ENCODE measurements at places on chromosomes 7 and 10.

GRCh38 chr7:115153769-115154477, 232.0 kb downstream of the MDFIC start:
- DNase-seq = no peak

- no peak for DNase-seq
Measured at GRCh38 chr10:77381750-77382149, 255.9 kb downstream of the KCNMA1 start.

- DNase-seq = no peak
Measured at GRCh38 chr7:130426564-130426963, 14.3 kb downstream of the CEP41 start.

DNA sequence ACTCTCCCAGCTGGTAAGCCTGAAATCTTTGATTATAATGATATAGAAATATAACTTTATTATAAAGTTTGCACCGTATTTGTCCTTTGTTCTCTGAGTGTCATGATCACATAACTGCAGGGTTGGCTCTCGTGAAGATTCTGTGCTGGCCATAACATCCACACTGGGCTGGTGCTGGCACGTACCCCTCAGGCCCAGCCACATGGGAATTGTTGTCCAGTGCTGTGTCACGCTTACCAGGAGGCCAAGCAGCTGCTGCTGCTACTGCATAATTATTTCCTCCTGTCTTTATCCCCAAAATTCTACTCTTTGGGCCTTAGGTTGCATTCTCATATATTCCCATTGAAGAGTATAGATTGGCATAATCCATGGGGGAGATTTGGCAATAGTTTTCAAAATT, 20.8 kb upstream of the UCN3 start:
- DNase-seq = no peak

DNA sequence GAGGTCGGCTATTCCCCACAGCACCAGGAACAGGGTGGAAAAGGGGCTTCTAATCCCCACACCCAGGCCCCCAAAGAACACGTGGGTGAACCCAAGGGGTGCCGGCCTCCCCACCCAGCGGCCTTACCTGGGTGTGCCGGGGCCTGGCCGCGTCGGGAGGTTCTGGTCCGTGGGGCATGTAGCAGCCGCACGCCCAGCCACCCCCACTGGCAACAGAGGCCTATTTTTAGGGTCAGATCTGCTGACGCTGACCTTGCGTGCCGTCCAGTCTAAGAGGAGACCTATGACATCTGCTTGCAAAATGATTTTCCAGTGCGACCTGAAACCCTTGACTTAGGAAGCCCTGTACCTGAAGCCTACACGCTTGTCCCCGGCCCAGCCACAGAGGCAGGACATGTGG, 38.0 kb upstream of the SAMD8 start:
- no peak for DNase-seq

DNA sequence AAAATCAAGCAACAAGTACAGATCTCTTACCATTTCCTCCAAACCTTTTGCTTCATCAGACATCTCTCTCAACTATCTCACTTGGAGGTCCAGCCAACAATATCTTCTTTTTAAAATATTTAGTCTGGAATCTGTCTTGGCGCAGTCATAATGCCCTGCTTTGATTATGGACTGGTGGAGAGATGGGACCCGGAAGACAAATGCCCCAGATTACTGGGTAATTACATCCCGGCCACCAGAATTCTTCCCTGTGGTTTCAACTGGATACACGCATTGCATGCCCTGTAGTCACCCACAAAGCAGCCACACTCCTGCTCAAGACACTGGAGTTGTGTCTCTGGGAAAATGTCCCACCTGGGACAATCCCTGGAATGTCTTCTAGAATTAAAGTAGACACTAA, 65.5 kb downstream of the BPGM start:
- DNase-seq = no peak

DNA sequence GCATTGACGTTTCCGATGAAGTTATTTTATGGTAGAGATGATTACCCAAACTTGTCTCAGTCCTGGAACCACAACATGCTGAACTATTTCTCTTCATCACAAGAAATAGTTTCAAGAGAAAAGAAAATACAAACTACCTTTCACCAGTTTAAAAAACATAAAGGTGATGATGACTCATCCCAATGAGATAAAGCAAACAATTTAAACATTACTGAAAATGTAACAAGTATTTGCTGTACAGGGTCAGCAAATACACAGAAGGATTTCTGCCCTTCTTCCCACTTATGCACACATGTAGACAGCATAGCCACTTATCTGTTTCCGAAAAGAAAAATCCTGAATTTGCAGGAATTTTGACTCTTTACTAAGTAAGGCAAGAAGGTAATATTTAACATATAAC, 50.8 kb downstream of the RHOBTB1 start:
- DNase-seq = no peak

DNA sequence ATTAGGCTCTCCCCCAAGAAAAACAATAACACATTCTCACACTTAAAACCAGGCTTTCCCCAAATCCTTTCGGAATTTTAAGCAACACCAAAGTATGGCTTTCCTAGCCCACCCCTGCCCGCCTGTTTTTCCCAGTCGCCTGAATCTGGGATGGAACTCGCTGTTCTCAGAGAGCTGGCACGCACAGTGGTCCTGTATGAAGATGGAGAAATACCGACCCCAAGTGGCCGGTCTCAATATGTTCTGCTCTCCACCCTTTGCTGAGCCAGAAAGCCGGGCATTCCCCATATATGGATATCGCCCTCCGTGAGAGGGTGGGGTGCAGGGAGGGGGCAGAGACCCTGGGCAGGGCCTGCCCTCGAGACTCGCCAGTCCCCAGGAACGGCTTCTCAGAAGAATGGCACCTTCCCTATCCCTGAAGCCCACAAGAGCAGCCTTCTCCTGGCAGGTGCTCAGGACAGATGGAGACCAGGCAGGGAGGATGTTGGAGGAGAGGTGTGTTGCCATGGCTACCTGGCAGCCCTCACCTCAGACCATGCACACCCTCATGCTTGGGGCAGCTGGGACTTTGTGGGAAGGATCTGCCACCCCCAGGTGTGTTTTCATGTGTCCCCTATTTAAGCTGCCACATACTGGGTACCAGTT, 3.4 kb downstream of the TACR2 start:
- DNase-seq = no peak

DNA sequence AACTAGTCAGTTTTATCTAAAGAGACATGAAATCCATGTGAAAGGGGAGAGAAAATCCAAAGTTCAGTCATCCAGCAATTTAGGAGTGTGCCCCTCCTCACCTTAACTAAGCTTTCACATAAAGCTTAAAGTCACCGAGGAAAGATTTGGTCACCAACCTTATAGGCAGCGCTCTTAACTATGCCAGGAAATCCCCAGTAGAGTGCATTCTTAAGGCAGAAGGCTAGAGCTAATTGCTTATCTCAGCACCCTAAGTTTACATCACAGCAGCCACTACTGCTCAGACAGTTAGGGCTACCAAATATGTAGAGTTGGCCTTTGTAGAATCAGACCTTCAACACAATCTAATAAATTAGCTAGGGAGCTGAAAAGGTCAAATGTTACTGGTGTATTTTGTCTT, 47.9 kb downstream of the MTPN start:
- DNase-seq = no peak

- no peak for DNase-seq
Measured at GRCh38 chr10:132799865-132800264, 13.9 kb upstream of the NKX6-2 start.

DNA sequence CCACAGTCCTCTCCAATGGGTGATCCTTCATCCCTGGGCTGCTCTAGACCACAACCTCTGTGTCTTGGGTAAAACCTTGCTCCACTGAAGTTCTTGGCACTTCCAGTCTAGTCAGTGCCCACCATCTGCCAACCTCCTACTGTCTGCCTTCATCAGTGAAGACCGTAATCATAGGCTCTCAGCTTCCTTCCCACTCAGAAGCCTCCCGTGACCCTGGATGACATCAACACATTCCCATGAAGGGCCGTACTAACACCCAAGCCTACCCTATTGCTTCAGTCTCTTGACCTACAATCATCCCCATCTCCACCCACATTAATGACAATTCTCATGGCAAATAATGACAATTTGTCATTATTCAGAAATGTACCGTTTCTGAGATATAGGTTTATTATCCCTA, 27.6 kb upstream of the GARS1 start:
- DNase-seq = no peak

DNA sequence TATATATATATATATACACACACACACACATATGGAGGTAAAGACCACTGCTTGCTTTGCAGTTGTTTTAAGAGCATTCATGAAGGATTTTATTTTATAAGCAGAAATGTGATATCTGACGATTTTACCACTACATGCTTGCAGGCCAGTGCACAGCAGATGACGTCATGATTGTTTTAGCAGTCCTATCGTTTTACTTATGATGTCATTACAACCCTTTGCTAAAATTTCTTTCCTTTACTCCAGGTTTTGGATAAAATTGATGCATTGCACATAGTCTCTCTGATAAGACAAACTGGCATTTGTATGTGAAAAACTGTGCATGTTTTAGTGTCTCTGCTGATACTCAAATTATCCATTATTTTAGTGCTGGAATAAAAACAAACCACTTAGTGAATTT, 9.2 kb downstream of the EGFR start:
- no peak for DNase-seq

DNA sequence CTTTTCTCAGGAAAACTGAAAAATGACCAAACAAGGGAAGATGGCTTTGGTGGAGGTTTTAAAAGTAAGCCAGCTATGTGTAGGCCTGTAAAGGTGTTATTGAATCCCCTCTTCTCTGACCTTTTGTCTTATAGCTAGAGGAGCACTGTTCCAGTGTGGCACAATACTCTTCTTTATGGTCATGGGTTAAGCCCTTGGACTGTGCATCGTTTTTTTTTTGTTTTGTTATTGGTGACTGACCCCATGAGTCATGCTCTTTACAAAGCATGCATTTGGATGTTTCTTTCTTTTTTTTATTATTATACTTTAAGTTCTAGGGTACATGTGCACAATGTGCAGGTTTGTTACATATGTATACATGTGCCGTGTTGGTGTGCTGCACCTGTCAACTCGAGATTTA, 19.6 kb upstream of the FAM25A start:
- no peak for DNase-seq

DNA sequence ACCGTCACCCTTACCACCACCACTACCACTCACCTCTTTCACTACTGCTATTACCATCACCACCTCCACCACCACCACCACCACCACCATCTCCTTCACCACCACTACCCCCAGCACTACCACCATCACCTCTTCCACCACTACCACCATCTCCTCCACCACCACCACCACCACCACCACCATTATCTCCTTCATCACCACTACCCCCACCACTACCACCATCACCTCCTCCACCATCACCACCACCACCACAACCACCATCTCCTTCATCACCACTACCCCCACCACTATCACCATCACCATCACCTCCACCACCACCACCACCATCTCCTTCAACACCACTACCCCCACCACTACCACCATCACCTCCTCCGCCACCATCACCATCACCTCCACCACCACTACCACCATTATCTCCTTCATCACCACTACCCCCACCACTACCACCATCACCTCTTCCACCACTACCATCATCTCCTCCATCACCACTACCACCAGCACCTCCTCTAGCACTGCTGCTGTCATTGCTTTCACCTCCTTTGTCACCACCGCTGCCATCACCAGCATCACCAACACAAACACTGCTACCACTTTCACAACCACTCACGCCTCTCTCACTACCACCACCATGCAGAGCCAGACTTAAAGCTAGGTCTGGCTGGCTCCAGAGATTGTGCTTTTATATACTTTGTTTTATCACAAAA, 109.3 kb downstream of the ICA1 start:
- no peak for DNase-seq

- DNase-seq = no peak
Measured at GRCh38 chr7:151177310-151177709, 9.7 kb downstream of the ASB10 start.

- DNase-seq = no peak
Measured at GRCh38 chr7:139332697-139333359, 8.3 kb upstream of the FMC1 start.

DNA sequence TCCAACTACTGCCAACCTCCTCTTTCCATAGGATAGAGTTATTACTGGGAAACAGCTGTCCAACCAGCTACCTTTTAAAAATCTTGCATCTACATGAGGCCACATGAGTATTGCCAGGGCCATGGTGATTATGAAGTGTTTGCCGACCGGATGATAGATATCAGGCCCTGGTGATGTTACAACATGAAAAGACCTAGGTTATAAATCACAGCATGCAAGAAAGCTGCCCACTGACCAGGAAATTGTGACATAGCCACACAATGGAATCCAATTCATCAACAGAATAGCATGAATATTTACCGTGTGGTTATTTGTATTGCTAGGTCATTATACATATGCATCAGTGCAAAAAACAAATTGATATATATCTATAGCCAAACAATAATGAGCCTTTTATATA, 517.0 kb downstream of the INHBA start:
- DNase-seq = no peak

DNA sequence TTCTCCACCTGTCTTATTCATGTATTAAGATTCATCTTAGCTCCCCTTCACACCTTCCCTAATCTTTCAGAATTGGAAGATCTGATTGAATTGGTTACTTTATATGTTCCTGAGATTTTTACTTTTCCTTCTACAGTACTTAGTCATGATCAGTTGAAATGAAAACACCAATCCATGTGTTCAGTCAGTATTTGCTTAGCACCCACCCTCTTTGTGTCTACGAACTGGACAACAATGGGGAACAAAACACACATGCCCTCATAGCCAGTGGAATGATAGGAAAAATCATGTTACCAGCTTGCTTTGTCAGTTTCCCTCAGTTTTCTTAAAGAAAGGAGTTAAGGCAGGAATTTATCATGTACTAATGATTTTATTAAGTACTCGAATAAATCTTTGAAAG, 2.0 kb downstream of the MASTL start:
- no peak for DNase-seq

- peak; percentile 62 for DNase-seq
Measured at GRCh38 chr10:6607182-6607581, 27.1 kb upstream of the PRKCQ start.

- DNase-seq = no peak
Measured at GRCh38 chr10:49099046-49099445, 16.3 kb downstream of the VSTM4 start.

DNA sequence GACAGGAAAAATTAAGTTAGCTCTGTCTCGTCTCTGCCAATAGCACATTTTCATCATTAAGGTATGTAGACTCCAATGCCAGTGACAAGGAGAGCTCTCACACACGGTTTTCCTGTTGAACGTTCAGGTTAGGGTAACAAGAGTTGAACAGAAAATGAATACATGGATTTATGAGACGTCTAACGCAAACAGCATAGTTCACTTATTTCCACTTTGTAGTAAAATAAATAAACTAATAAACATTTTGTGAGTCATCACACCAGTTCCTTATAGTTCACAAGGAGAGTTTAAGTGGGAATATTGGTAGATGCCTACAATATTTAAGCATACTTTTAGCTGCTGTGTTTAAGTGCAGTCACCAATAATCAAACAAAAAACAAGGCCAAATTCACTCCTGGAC, 21.1 kb downstream of the DRGX start:
- DNase-seq = no peak

GRCh38 chr7:74294191-74294998, 5.2 kb downstream of the CLIP2 start:
- no peak for DNase-seq

- no peak for DNase-seq
Measured at GRCh38 chr7:151686826-151687225, 167.1 kb upstream of the RHEB start.

All from activated naive CD4-positive, alpha-beta T cell treated with anti-CD3 and anti-CD28 coated beads, Interleukin-2, amount 50 U/mL, for 16 hours (primary cell).